Urinary bladder (tissue), 4 donors: ENCODE measurements at places on chromosomes 4 and X. TPM values are rescaled to one million over a fixed set of nuclear protein-coding genes. Genes with fewer than 3 reads are reported as not detected.
A peak's percentile ranks its signal among the peaks of the same experiment; 100 is the strongest.

The ADH7 gene
- polyA plus RNA-seq, result not detected

The PAGE1 gene
- not detected for polyA plus RNA-seq

The CCKAR gene
- polyA plus RNA-seq, result not detected

The PAGE5 gene
- not detected for polyA plus RNA-seq

The L1CAM gene
- polyA plus RNA-seq, result 12.7 TPM

The NPY5R gene
- 0.11 TPM for polyA plus RNA-seq

The MND1 gene
- polyA plus RNA-seq, result 0.95 TPM

The ENPEP gene
- 2.0 TPM for polyA plus RNA-seq

The FRMD7 gene
- not detected for polyA plus RNA-seq

GRCh38 chr4:30005995-30006394 is 714.2 kb upstream of the PCDH7 start:
- DNase-seq, result no peak

DNA sequence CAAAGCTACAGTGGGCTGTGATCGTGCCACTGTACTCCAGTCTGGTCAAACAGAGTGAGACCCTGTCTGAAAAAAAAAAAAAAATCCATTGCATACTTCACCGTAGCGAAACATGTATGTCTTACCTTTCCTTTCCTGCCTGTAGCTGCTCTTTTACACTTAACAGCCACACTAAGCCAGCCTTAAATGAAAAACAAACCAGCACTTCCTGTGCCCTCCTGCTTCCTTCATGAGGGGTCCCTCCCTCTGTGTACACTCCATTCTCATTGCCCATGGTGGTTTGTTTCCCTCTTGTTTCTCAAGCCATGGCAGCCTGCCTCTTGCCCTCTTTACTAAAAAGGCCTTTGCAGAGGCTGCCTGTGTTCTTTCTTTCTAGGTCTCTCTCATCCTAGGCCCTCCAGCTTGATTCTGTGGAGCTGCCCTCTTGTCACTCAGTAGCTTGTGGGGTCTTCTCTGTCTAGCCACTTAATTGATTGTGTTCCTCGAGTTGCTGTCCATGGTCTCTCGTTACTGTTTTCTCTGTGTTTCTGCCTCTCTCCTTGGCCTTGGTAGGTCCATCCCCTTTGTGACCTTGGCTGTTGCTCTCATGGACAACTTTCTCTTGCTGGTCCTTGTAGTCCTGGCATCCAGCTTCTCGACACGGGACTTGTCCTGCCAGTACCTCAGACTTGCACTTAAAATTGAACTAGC is 52.1 kb upstream of the MSANTD1 start:
- DNase-seq, result no peak

DNA sequence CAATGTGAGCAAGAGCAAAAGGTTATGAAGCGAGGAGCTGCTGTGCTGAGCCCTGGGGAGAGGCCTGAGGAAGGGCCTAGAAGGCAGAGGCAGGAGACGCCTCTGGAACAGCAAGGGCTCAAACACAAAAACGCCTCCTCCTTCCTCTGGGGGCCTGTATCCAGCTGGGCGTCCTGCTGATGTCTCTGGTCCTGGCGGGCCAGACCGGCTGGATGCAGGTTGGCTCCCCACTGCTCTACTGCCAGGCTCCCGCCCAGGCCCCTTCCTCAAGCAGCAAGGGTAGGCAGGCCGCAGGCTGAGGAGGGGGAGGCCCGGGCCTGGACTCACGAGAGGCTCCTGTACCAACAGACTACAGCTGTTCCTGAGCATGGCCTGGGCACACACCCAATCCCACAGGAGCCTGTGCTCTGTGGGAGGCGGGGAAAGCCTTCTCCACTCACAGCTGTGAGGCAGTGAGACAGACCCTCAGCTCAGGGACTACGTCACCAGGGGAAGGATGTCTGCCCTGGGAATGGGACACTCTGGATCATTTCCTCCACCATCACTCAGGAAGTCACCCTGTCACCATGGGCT is 2.3 kb downstream of the HAUS7 start:
- no peak for DNase-seq

GRCh38 chrX:133681421-133681820 is 266.1 kb upstream of the GPC4 start:
- DNase-seq, result no peak

DNA sequence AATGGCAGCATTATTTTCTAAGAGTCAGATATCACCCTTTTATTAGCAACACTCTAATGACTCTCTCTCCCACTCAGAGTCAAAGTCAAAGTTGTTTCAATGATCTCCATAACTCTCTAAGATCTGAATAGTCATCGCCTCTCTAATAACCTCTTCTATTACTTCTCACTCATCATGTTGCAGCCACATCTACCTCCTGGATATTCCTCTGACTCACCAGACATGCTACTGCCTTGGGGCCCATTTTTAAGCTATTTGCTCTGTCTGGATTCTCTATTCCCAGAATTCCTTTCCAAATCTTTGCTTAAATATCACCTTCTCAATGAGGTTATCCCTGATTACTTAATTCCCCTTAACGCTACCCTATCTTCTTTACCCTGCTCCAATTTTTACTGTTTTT is 391.8 kb upstream of the MAGEB16 start:
- no peak for DNase-seq

DNA sequence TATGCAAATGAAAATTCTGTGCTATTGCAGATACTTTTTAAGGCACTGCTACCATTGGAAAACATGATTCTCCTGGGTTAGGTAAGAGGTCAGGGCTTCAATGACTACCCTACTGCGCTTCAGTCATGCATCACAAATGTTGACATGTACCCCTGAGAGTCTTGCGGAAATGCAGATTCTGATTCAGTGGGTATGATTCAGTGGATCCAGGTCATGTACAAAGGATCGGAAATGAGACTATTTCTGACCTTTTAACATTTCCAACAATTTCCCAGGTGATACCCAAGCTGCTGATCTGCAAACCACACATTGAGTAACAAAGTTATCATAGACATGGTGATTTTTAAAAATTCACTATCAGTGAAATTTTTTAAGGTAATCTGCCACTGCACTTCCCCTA is 62.6 kb downstream of the DDX53 start:
- no peak for DNase-seq

DNA sequence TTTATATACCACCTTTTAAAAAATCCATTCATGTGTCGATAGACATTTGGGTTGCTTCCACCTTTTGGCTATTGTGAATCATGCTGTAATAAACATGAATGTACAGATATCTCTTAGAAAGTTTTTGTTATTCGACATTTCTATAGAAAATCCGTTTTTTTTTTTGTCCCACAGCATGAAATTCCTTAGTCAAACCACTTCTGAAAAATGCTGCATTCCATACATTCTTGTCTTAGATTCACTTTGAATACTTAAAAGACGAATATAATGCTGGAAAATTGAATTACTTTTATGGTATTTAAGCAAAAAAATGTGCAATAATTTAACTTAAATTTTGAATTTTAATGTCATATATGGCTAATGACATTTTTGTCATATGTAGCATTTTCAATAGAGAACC is 1345.5 kb downstream of the TECRL start:
- DNase-seq, result no peak

GRCh38 chr4:92305148-92305877 is 1.5 kb downstream of the GRID2 start:
- DNase-seq, result no peak

GRCh38 chrX:153365670-153366069 is 31.7 kb downstream of the ZNF275 start:
- no peak for DNase-seq

DNA sequence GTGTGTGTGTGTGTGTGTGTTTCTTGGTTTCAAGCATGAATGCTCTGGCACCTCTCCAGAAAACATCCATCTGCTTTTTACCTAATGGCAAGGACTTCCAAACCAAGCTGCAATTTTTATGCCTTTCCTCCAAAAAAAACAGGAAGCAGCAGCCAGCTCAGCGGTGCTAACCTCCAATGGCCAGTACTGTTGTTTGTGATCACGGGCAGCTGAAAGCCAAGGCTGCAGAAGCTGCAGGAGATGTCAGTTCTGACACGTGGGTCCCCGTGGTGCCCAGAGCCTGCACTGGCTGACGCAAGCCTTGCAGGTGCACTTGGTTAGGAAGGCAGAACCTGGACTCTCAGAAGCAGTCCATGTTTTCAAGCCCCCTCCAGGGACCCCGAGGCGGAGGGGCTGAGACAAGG is 313.6 kb upstream of the DDX53 start:
- DNase-seq, result peak; percentile 14

DNA sequence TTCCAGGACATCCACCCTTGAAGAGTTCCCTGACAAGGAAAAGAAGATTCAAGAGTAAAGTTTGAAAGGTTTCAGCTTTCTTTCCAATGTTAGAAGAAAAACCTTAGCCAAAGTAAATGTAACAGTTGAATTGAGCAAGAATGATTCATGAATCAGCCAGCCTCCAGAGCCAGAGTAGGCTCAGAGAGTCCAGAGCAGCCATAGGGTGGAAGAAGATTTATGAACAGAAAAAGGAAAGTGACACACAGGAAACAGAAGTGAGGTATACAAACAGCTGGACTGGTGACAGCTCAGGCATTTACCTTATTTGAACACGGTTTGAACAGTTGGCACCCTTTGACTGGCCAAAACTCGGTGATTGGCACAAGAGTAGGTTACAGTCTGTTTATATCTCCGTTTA is 63.2 kb downstream of the QDPR start:
- no peak for DNase-seq

- no peak for DNase-seq
These were observed 17.7 kb downstream of the SPARCL1 start for GRCh38 chr4:87511500-87511899.

- DNase-seq, result no peak
These were observed 341.3 kb upstream of the KLF3 start for GRCh38 chr4:38322714-38323113.

DNA sequence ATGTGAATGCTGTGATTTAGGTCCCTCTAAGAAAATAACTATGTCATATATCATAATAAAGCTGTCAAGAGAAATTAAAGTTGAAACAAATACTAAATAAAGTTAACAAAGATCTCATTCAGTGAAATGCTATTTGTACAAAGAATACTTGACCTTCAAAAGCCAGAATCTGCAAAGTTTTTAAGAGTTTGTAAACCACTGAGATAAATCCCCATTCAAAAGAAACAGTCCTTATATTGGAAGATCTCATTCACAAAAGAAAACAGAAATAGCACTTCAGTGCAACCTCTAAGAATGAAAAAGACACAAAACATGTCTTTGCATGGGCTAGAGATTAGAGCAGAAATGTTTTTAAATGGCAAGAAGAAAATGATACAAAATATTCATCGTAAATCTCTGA is 149.1 kb upstream of the USP38 start:
- no peak for DNase-seq

DNA sequence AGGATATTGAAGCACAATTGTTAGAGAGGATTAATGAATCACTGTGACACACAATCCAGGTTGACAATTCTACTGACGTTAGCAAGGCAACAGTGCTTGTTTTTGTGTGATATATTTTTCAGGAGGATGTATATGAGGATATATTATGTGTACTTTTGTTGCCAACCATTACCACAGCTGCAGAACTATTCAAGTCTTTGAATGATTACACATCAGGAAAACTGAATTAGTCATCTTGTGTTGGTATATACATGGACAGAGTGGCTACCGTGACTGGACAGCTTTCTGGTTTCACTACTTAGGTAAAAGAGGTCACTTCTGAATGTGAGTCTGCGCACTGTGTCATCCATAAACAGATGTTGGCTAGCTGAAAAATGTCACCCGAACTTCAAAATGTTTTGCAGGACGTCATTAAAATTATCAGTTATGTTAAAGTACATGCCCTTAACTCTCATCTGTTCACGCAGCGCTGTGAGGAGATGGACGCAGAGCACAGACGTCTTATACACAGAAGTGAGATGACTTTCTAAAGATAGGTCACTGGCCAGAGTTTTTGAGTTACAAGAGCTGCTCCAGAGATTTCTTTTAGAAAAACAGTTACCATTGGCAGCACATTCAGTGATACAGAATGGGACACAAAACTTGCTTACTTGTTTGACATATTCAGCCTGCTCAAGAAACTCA is 69.0 kb downstream of the MRPL1 start:
- no peak for DNase-seq

DNA sequence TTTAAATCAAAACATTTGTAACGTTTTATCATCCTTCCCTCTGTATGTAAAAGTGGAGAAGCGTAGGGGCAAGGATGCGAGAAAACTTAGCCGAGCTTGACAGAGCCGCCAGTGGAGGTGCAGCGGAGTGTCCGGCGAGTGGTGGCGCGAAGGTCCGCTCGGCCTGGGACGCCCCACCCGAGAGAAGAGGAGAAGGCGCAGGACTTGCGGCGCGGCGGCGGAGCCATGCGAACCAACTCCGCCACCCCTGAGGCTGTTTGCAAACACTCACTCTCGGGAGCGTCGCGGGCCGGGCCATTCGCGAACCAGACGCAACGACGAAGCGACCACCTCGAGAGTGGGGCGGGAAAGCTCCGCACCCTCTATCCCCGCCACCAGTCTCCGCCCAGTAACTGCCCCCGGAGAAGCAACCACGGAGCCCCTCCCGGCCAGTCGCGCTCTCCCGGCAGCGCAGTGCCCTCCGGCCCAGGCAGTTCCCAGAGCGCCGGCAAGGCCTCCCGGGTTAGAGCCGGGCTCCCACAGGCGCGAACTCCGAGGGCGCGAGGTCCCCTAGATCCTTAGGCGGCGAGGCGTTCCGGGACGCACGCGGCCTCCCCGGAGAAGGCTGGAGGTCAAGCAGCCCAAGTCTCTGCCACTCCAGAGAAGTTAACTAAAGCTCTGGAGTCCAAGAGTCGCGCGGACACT is 2.3 kb upstream of the MAB21L2 start:
- DNase-seq, result no peak

- DNase-seq, result no peak
These were observed 107.0 kb downstream of the TRAPPC11 start for GRCh38 chr4:183766140-183766539.

GRCh38 chr4:107885865-107886264 is 45.5 kb upstream of the CYP2U1 start:
- no peak for DNase-seq

GRCh38 chrX:43557792-43558191 is 98.3 kb upstream of the MAOA start:
- no peak for DNase-seq

DNA sequence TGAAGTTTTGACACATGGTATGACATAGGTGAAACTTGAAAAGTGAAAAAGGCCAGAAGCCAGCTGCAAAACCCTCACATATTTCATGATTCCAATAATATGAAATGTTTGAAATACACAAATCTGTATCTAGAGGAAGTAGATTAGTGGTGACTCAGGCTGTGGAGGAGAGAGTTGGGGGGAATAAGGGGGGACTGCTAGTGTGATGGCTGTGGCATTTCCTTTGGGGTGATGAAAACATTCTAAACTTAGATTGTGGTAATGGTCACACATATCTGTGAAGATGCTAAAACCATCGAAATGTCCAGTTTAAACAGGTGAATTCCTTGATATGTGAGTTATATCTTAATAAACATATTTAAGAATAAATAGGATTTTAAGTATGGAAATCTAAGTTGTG is 343.5 kb upstream of the SFRP2 start:
- no peak for DNase-seq

GRCh38 chrX:78614264-78614663 is 44.9 kb downstream of the RTL3 start:
- DNase-seq, result no peak

GRCh38 chr4:119026662-119027444 is 108.8 kb upstream of the MYOZ2 start:
- no peak for DNase-seq

- DNase-seq, result no peak
These were observed 447.1 kb downstream of the MID1IP1 start for GRCh38 chrX:39248330-39248729.
